ENCODE measurements at places on chromosomes 1 and 21. TPM values are rescaled to one million over a fixed set of nuclear protein-coding genes. Genes with fewer than 3 reads are reported as not detected.

Gene GSTM3
- 47.8 TPM for total RNA-seq

Gene LRRC41
- 50.8 TPM for total RNA-seq

GRCh38 chr1:101199637-101199982, 37.2 kb upstream of the S1PR1 start:
- no peak for DNase-seq

- no peak for DNase-seq
These were observed 137.8 kb downstream of the LMX1A start for GRCh38 chr1:165218731-165219130.

GRCh38 chr1:186179231-186179630, 195.8 kb downstream of the TPR start:
- no peak for DNase-seq

DNA sequence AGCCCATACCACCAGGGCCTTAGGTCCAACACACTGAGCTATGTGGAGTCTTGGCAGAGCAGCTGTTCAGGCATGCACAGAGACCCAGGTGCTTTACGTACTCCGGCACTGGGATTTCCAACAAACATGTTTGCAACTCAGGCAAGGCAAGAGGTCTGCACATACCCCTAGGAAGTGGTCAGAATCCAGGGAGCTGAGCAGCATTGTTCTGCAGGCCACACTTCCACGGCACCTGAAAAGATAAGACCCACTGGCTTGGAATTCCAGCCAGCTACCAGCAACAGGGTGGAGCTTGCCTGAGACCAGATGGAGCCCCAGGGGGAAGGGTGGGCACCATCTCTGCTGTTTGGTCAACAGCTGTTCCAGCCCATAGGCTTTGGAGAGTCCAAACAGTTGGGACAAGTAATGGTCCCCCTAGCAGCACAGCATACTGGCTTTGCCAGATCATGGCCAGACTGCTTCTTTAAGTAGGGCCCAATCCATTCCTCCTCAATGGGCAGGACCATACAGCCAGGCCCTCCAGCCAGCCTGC, 51.7 kb upstream of the LRRC8B start:
- no peak for DNase-seq

DNA sequence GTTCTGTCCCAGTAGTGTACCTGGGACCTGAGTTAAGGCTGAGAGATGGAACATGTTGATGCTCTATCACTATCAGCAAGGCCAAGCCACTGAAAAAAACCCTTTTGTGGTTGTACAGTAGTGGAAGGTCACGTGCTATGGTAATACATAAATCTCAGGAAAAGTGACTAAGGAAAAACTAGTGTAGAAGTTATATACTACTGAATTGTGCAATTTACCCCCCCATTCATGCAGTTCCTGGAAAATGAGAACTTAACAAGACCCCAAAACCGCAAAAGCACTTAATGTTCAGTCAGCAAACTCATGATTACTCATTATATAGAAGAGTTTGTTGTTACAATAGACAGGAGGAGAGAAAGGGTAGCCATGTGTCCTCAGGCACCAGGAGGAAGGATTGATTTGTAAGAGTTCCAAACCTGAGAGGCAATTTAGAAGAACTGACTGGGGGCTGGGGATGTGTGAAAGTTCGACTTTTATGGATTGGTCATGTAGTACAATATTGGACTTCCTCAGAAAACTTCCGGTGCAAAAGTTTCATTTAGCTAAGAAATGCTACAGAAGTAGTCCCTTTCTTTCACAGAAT, 91.6 kb downstream of the RGL1 start:
- no peak for DNase-seq

DNA sequence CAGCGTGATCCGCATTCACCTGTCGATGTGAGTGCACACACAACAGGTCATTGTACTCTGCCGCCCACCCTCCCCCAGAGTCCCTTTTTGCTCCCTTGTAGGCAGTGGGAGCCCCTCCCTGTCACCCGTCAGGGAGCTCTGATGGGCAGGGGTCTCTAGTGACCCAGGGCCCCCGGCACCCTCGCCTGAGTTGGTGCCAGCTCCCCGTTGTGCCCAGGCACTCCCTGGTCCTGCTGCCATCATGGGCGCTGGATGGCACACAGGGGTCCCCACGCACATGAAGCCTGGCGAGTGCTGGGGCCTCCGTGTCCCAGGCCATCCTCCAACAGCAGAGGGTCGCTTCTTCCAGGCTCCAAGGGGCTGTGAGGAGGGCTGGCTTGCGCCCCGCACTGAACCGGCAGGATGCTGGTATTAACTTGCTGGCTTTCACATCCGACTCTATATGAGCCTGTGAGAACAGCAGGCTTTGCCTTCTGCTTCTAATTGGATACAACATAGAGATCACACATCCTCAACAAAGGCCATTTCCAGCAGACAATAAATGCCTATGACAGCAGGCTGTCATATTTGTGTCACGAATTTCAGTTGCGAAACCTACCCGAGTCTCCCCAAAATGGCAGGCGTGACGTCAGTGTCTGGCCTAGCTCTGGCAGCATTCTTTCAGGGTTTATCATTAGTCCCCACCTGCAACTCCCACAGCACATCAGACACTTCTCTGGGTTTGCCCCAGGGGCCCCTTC, 35.4 kb downstream of the KIAA1614 start:
- DNase-seq = no peak

DNA sequence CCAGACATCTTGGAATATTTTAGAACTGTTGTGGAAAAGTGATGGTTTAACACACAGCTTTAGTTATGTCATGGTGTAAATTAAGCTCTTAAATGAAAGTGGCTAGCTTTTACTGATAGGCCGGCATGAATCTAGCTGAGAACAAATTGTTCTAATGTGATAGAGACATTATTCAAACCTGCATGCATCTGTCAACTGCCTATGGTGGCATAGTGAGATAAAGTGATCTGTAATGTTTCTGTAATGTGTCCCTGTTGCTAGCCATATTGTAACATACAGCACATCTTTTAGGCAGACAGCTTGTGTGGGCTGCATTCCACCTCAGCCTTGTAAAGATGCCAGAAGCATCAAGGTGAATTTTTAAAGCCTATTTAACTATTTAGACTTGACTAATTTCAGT, 16.0 kb downstream of the LRIG2 start:
- peak; percentile 22 for DNase-seq

GRCh38 chr1:203625628-203626019, 1.0 kb upstream of the ATP2B4 start:
- peak; percentile 56 for DNase-seq

- no peak for DNase-seq
These were observed 20.4 kb downstream of the SLC16A1 start for GRCh38 chr1:112935461-112936111.

- DNase-seq = no peak
These were observed 424.8 kb upstream of the PLXNA2 start for GRCh38 chr1:208668991-208669390.

DNA sequence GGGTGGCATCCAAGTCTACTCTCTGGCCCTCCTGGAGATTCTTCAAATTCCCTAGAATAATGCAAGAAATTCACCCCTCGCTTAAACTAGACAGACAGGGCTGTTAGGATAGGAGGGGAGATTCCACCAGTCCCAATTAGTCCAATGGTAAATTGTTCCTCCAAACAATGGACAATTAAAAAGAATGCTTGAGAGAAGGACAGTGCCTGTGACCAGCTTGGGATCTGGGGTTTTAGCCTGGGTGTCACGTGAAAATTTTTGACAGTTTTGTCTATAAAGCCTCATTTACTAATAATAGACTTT, 177.7 kb upstream of the RAB4A start:
- DNase-seq = no peak

GRCh38 chr1:155773221-155773620, 83.8 kb downstream of the GON4L start:
- no peak for DNase-seq

DNA sequence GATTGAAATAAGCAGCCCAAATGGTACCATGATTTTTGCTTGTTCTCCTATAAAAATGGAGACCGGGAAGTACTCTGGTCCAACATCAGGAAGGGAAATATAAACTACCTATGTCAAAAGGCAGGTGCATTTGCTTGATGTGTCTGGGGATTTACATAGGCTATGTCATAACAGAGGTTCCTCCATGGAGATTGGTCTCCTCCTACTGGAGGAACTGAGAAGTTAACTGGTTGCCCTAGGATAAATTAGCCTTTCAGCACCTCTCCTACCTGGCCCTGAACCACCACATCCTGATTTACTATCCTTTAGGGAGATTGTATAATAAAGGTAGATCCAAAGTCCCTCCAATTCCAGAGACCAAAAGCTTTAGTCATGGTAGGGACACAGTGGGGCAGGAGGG, 1109.3 kb upstream of the B3GALT2 start:
- no peak for DNase-seq

GRCh38 chr1:50271968-50272578, 151.2 kb downstream of the DMRTA2 start:
- DNase-seq = peak; percentile 22

DNA sequence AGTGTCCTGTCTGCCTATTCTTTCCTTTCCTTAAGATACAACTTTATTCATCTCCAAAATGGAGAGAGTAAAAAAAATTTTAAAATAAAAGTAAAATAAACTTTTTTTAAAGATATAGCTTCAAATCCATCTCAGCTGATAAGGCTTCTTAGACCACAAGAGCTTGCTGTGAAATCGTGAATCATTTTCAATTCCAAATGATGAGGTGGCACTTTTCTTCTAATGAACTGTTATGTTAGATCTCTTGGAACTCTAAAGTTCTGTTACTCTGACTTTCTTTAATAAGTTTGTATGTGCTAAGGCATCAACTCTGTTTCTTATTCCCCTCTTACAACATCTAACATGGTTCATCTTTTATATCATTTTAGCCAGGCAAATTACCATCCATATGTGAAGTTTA, 4.5 kb downstream of the SH3GLB1 start:
- no peak for DNase-seq

All from cerebellum (tissue), 4 donors.